Activated naive CD4-positive, alpha-beta T cell (primary cell): ENCODE measurements at places on chromosomes 13 and 19.

GRCh38 chr19:13781547-13781946, 7.3 kb downstream of the C19orf53 start:
- DNase-seq = no peak

- DNase-seq = no peak
Measured at GRCh38 chr13:78168981-78169380, 250.3 kb upstream of the EDNRB start.

DNA sequence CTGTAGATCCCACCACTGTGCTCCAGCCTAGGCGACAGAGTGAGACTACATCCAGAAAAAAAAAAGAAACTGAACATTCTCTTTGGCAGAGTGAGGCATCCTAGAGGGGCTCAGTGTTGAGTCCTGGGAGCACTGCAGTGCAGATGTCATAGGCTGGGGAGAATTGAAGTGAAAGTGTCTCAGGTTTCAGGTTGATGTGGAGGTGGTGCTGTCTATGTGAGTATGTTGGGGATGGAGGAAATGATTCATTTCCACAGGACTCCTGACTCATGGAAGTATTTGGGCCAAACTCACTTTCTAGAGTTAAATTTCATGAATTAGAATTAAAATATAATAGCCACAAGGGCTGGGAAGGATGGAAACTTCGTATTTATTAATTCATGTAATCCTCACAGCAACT, 134.4 kb upstream of the TSC22D1 start:
- no peak for DNase-seq

GRCh38 chr19:30118221-30118620, 176.2 kb downstream of the URI1 start:
- no peak for DNase-seq

DNA sequence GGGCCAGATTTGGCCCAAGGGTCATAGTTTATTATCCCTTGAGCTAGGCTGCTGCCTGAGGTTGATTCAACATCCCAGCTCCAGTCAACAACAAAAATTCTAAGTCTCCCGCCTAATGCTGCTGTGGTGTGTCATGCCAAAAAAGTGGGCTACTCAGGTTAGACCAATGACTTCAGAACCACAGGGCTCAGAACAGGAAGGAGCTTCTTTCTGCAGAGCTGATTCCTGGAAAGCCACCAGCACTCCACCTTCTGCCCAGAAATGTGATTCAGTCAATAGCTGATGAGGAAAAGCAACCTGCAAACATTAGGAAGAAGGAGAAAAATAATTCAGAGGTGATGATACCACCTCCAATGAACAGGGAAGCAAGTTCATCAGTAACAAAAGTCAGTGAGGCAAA, 56.1 kb upstream of the SERPINE3 start:
- no peak for DNase-seq

DNA sequence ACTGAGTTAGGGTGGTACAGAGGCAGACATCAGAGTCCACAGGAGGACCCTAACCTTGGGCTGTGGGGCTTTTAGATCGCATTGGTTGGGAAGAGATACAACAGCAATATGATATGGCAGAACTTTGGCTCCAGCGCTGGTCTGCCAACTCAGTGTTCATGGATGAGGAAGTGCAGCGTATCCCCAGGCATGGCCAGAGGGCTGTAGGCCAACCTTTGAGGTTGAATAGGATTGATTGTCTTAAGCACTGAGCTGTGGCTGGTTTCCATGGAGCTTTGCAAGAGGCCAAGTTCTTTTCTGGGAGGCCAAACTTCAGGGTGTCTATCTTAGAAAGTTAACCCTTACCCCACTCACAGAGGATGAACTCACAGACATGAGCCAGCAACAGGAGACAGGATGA, 144.1 kb upstream of the TMTC4 start:
- no peak for DNase-seq

GRCh38 chr13:70841240-70842061, 733.2 kb upstream of the KLHL1 start:
- no peak for DNase-seq

DNA sequence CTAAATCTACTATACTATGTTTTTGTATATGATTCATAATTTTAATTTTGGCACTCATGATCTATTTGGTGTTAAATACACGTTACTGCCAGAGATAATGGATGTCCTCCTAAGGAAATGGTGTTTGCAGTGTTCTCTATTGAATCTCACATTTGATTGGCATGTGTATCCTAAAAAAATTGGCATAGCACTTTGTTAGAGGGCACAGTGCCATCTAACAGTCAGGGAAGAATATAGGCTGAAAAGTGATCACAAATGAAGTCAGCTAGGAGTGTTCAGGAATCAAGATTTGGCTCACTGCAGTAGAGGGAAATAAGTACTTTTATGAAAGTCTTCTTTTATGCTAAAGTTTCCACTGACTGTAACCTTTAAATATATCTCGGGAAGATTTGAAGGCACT, 624.6 kb downstream of the GPC6 start:
- no peak for DNase-seq

DNA sequence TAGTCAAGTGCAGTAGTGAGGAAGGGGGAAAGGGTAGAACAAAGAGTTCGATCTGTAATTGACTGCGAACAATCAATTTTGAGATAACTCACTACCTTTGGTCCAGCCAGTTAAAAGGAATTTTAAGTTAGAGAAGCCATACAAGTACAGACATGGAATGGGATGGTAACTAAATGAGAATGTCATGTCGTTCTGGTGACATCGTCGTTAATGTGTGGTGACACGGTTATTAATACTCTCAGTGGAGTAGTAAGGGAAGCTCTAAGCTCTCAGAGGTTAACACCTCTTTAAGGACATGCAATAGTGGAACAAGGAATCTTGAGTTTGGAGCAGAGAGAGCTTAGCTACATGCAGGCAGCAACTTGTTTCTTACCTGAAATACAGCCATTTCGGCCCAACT, 154.9 kb upstream of the KLF12 start:
- DNase-seq = no peak

GRCh38 chr19:58546019-58546530, 2.2 kb downstream of the TRIM28 start:
- no peak for DNase-seq

DNA sequence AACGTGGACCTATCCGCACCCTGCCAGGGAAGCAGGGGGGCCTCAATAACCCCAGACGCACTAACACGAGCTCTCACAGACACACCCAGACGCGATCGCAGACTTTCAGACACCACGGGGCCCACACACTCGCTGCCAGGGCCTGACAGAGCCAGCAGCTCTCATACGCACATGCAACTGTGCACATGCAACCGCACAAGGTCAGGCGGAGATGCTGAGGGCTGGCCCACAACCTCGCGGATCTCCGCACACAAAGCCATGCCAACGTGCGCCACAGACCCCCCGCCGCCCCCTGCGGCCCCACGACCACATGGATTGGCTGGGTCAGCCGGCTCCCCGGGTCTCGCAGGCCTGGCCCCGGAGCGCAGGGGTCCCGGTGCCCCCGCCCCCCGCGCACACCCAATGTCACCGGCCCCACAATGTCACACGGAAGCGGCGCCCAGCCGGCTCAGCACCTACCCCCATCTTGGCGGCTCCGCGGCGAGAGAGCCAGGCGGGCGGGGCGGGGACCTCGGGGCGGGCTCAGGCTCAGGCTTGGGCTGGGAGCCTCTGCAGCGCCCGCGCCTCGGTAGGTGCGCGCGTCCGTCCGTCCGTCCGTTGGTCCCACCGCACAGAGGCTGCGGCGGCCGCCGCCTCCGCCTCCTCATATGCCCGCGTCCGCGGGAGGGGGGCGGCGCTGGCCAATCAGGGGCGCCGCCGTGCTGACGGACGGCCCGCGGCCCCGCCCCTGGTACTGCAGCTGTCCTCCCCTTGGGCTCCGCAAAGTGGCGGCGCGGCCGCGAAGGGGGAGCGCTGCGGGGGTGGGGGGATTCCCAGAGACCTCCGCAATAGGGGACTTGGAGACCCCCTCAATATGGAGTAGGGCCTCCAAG, at the start of gene ATP1A3:
TSS of gene ATP1A3 (minus strand) at position 619 of the 872 bp plus-strand sequence. CDS start at position 465, 154 bp downstream.
- no peak for DNase-seq

DNA sequence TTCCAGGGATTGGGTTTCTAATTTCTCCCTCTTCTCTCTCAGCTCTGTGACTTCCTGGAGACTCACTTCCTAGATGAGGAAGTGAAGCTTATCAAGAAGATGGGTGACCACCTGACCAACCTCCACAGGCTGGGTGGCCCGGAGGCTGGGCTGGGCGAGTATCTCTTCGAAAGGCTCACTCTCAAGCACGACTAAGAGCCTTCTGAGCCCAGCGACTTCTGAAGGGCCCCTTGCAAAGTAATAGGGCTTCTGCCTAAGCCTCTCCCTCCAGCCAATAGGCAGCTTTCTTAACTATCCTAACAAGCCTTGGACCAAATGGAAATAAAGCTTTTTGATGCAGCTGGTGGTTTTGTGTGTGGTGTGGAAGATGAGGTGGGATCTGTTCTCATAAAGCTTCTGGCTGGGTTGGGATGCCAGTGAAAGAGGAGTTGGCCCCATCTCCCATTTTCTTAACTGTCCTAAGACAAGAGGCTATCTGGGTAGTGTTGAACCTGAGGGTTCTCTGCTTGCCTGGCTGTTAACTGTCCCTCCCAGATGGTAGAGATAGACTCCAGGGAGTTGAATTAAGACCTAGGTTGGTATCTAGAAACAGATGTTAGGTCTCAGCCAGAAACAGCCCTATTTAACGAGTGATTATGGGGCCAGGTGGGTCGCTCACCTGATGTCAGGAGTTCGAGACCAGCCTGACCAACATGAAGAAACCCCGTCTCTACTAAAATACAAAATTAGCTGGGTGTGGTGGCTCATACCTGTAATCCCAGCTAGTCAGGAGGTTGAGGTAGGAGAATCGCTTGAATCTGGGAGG, 1.6 kb downstream of the FTL start:
- no peak for DNase-seq

DNA sequence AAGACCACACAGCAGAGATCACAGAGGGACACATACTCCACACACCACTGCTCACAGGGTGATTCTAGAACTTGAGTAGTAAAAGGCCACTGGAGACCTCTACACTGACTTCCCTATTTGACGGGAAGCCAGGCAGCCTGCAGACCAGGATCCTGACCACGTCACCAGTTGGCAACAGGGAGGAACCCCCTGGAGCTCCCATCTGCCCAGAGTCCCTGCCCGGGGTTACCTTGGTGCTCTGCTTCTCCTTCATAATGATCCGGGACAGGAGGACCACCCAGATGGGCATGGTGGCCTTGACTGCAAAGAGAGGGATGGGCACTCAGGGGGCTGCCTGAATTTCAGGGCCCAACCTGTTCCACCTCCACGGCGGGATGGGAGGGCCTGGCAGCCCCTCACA, 932 bp downstream of the SLC35E1 start:
- DNase-seq = no peak

GRCh38 chr19:44973982-44974735, 19.0 kb downstream of the CLPTM1 start:
- no peak for DNase-seq

DNA sequence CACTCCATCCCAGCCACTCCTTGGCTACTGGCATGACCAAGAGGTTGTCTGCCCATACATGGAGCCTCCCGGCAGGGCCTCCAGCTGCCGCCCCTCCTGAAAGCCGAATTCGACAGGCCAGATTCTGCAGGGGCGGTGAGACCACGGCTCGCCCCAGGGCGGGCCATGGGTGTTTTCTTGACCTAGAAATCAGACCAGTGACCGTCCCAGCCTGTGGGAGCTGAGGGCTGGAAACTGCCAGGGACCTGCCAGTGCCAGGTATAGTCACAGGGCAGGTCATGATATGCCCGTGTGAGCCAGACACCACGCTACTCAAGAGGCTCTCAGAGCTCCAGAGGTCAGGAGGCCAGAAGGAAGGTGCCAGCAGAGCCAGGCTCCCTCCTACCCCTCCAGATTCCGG, 16.8 kb downstream of the DAPK3 start:
- no peak for DNase-seq

GRCh38 chr19:6032381-6032780, 54.4 kb upstream of the RANBP3 start:
- DNase-seq = no peak

- DNase-seq = no peak
Measured at GRCh38 chr19:35074426-35075201, 33.1 kb downstream of the HPN start.

- no peak for DNase-seq
Measured at GRCh38 chr19:16404396-16404795, 67.4 kb downstream of the EPS15L1 start.

- no peak for DNase-seq
Measured at GRCh38 chr19:5644037-5644436, 21.2 kb downstream of the SAFB start.

- DNase-seq = no peak
Measured at GRCh38 chr13:79389026-79389425, 17.0 kb downstream of the RBM26 start.

DNA sequence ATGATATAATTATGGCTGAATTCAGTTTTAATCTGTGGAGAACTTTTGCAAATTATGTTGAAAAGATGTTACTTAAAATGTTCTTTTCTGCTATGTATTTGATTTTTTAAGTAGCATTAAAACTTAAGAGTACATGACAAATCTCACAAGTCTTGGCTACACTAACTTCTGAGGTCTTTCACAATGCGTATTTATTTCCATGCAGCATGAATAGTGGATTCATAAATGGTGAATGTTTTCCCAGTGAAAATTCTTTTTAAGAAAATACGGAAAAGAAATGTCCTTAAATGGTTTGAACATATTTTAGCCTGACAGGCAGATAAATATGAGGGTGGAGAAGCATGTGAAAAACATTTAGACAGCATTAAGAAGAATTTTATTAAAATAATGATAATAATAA, 30.2 kb downstream of the GARRE1 start:
- DNase-seq = no peak

- no peak for DNase-seq
Measured at GRCh38 chr13:102703726-102704035, 8.8 kb upstream of the METTL21C start.
